ENCODE measurements at places on chromosomes 6 and 20.

- DNase-seq: no peak
Observed at GRCh38 chr6:153485072-153485471, 354.0 kb upstream of the RGS17 start.

GRCh38 chr6:1065986-1066385 lies 245.9 kb upstream of the FOXQ1 start:
- DNase-seq: no peak

- DNase-seq: no peak
Observed at GRCh38 chr20:50691573-50692551, 520 bp upstream of the RIPOR3 start.

DNA sequence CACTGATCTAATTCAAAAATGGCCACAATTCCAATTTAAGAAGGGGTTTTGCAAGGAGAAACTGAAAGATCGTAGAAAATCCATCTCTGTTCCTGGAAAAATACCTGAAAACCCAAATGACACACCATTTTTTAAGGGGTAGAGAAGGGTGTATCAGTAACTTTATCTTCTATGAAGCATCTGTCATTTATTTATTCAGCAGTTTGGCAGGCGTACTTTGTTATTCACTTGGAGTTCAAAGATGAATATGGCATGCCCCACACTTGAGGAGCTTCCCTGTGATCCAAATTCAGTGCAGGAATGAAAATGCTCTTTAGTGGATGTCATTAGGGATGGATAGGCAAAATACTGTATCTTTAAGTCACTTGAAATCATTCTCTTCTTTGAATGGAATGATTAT lies 7.2 kb downstream of the HINT3 start:
- DNase-seq: no peak

DNA sequence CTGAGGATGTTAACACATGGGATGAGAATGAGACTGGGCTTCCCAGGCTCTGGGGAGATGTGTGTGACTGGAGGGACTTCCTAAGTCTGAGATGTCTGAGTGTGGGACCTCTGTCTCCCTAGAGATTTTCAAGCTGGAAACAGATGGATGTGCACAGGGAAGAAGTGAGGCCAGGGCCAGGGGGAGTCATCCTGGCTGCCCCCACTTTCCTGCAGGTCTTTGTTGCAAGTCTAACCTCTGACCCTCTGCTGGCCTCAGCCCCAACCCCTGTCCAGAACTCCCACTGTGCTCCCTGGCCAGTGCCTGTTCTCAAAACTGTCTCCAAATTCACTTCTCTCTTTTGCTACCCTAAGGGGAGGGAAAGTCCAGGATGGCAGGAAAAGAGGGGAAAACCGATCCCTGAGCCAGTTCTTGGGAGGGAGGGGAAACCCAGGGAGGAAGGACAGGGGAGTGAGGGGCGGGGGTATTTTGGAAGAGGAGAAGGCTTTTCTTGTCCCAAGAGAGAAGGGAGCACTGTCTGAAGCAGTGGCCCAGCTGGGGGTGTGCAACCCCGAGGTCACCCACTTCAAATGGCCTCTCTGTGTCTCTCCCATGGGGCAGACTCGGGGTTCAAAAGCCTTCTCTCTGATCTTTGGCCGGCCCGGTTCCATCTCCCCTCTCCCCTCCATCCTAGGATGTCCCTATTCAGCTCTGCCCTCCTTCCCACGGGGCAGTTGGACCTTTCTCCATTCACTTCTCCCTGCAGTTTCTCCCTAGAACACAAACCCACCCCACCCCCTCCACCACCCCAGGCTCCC lies 3.1 kb downstream of the PPP1R18 start:
- no peak for DNase-seq

DNA sequence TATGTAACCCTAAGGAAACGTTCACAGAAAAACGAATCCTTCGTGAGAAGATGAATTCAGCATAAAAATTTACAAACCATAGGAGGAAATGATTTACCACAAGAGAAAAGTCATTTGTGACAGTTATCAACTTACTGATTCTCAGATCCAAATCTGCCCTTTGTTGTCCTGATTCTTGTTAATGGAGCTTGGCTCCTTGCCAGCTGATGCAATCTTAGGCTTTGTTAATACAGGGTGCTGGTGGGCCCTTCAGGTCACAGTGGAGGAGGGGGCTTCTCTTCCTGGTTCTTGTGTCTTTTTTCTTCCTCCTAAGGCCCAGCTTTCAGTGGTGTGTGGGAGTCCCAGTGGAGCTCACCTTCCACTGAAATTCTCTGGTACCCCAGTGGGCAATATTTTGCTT lies 108.4 kb upstream of the MAP3K7 start:
- no peak for DNase-seq

DNA sequence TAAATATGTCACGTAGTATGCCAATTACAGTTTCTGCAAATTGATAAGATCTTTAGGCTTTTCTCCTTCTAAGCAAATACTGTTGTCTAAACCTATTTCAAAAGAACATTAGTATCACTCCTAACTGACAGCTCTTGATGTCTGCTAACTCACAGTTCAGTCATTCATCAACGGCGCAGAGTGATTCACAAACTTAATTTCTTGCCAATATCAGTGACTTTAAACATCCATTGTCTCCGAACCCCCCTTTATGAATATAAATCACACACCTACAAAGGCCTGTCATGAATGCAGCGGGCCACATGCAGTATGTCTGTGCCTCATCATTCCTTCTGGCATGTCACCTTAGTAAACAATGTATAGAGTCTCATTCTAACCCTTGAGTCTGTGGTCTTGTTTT lies 420.6 kb downstream of the CDC5L start:
- DNase-seq: no peak

- no peak for DNase-seq
Observed at GRCh38 chr6:30149858-30150550, 11.0 kb downstream of the TRIM10 start.
